Stimulated activated CD8-positive, alpha-beta memory T cell treated with anti-CD3 and anti-CD28 coated beads, Interleukin-4, amount 100 ng/mL, for 4 hours (primary cell): ENCODE measurements at places on chromosomes 16 and 17.

DNA sequence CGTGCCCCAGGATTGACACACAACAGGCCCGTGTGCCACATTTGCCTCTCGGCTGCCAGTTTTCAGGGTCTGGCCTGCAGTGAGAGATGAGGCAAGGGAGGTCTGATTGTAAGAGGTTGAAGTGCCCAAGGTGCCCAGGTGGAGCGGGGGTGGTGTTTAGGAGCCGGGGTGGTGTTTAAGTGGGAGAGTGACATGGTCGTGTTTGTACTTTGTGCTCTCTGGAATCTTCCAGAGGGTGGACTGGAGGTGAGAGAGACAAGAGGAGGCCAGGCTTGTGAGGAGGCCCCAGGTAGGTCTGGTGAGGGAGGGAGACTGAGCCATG, 10.5 kb downstream of the SLC5A10 start:
- no peak for DNase-seq

- no peak for DNase-seq
These were observed 2.4 kb upstream of the SDK2 start for GRCh38 chr17:73646409-73647300.

DNA sequence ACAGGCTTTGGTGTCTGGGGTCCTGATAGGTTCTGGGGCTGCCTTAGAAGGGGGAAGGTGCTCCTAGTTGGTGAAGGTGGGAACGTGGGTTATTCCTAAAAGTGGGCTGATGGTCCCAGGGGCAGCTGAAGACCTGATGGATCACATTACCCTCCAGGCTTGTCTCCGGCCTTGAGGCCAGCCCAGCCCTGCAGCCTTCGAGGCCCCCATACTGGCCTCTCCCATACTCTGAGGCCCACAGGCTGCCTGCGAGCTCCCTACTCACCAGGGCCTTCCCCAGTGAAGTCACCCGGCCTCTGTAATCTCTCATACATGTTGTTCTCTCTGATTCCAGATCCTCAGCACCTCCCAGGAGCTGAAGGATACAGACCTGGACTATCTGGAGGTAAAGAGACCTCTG, 2.7 kb downstream of the RNF112 start:
- DNase-seq: no peak

DNA sequence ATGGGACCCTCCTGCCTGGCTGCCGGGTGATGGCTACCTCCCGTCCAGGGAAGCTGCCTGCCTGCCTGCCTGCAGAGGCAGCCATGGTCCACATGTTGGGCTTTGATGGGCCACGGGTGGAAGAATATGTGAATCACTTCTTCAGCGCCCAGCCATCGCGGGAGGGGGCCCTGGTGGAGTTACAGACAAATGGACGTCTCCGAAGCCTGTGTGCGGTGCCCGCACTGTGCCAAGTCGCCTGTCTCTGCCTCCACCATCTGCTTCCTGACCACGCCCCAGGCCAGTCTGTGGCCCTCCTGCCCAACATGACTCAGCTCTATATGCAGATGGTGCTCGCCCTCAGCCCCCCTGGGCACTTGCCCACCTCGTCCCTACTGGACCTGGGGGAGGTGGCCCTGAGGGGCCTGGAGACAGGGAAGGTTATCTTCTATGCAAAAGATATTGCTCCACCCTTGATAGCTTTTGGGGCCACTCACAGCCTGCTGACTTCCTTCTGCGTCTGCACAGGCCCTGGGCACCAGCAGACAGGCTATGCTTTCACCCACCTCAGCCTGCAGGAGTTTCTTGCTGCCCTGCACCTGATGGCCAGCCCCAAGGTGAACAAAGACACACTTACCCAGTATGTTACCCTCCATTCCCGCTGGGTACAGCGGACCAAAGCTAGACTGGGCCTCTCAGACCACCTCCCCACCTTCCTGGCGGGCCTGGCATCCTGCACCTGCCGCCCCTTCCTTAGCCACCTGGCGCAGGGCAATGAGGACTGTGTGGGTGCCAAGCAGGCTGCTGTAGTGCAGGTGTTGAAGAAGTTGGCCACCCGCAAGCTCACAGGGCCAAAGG, 36.8 kb downstream of the NLRC5 start:
- no peak for DNase-seq

DNA sequence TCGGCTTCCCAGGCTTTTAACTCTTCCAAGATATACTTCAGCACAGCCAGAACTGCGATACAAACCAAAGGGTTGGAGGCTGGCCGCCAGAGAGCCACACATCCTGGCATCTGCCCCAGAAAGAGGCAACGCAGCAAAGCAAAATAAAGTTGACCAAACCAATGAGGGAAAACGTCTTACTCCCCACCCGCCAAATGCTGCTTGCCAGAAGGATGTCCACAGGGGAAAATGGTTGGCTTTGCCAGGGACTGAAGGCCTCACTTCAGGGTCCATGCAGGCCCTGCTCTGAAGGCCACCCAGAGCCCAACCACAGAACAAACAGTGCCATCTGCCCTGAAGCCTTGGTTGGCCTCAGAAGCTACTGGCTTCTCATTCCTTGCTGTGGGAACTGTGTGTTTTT, 15.0 kb downstream of the CACNG1 start:
- no peak for DNase-seq

GRCh38 chr16:59470556-59470955, 736.4 kb upstream of the GOT2 start:
- no peak for DNase-seq

DNA sequence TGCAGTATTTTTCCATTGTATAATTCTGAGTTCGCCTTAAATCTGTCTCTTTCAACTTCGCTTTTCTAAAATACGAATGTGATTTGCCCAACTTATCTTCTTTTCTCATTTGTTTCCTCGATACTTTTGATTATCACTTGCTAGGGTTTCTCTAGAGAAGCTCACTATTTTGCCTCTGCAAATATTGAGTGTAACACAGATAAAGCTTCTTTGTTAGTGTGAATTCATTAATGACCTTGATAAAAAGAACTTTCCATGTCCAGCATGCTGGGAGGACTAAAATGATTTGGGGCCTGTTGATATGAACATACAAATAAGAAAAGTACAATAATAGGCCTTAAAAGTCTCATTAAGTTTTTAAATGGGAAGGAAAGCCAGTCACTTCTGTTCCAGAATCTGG, 303.3 kb downstream of the MAP2K6 start:
- DNase-seq: no peak

GRCh38 chr16:11914210-11915113, 1.3 kb downstream of the GSPT1 start:
- DNase-seq: no peak

DNA sequence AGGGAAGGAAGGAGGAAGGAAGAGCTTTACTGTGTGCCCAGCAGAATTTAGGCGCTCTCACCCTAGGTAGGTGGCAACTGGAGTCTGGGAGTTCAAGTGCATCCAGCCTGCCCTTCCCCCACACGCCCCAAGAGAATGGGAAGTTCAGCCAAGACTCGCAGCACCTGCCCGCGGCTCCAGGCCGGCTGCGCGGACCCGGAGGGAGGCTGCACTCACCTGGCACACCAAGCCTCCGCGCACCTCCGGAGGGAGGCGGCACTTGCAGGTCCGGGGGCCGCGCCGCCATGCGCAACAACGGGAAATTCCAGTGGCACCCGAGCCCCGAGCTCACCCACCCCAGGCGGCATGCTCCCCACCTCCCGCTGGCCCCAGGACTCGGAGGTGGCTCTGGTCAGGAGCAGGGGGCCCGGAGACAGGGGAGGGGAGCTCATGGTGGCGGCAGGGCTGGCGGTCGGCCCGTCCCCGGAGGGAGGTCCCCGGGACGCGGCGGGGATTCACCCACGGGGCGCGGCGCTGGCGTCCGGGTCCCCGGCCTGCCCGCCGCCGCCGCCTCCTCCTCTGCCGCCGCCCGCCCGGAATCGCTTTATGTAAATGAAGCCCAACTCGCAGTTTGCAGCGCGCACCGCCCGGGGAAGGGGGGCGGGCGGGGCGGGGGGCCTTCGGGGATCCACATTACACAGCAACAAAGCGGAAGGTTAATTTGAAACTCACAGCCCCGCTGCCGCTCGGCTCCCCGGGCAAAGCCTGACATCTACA, at the start of gene ZFHX3:
Gene ZFHX3, minus strand, starts transcription at position 593 of the 756 bp plus-strand sequence. CDS start 87,983 bp downstream, outside the sequence.
- DNase-seq: no peak

DNA sequence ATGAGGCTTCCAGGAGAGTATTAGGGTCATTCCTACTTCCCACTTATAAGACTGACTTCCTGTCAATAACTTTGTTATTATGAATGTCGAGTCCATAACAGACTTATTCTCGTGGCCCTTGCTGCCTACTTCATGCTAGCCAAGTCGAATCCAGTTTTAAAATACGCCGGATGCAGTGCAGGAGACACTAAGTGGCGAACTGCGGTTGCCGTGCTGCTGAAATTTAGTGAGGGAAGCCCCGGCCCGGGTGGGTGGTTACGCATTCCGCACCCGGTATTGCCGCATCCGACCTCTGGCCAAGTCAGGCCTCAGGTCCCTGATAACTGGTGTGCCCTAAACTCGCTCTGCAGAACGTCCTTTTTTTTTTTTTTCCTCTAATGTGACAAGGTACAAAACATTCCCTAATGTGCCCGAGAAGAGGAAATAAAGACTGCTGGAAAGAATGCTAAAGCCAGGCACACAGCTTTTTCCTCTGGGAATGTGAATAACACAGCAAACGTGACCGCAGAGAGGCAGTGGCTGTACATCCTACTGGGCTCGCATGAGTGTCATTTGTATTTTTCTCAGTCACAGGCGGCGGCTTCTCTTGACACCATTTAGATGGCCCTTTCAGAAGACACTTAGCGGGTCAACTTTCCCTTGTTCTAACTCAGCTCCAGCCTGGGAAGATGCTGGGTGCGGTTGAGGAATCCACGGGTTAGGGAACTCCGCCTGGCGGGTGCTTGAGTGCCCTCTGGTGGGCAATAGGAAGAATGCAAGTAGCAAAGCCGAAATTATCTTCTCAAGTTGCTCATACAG, 7.1 kb upstream of the AKTIP start:
- no peak for DNase-seq

DNA sequence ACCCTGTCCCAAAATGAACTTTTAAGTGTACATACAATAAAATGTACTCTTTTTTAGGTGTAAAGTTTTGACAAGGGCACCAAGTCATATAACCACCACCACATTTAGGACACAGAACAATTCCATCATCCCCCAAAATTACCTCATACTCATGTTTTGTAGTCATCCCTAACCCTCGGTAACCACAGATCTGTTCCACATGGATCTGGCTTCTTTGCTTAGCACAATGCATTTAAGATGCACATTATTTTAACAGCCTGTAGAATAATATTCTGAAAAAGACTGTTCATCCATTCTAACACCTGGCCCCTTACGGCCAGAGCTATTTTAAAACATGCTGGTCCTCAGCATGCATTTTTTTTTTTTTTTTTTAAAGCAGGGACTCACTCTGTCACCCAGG, 25.2 kb upstream of the CFAP20 start:
- no peak for DNase-seq

DNA sequence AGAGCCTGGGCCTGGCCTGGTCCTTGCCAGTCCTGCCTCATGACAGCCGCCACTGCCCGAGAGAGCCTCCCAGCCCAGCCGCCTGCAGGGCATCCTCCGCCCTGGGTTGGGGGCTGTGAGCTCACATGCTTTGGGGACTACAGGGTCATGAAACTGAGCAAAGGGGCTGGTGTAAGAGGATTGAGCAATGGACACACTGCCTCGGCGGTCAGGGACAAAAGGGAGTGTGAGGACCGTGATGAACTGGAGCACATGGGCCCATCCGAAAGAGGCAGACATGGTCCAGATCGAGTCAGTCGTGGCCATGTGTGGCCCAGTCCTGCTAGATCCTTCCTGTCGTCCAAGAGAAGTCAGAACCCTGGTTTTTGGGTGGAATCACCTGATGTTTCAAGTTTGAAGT, 52.3 kb downstream of the GSG1L start:
- DNase-seq: no peak

- DNase-seq: no peak
These were observed 6.1 kb downstream of the TBX21 start for GRCh38 chr17:47739150-47739549.

DNA sequence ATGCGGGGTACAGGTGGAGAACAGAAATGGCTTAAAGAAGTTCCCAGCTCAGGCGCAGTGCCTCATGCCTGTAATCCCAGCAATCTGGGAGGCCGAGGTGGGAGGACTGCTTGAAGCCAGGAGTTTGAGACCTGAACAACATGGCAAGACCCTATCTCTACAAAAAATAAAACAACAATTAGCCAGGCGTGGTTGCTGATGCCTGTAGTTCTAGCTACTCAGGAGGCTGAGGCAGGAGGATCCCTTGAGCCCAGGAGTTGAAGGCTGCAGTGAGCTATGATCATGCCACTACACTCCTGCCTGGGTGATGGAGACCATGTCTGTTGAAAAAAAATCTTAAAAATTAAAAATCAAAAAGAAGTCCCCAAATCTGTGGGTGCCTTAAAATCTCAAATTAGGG, 228.3 kb upstream of the WSB1 start:
- no peak for DNase-seq

DNA sequence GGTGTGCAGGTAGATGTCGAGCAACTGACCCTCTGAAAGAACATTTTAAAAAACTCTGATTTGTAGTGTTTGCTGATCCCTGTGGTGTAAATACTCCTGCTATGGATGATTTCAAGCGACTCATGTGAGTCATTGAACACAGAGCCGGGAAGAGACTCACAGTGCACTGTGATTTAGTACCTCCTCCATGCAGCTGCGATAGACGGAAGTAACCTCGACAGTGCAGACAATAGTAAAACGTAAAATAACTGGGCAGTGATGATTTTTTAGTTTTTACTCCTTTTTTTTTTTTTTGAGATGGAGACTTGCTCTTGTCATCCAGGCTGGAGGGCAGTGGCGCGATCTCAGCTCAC, 8.7 kb downstream of the TBX21 start:
- DNase-seq: no peak

DNA sequence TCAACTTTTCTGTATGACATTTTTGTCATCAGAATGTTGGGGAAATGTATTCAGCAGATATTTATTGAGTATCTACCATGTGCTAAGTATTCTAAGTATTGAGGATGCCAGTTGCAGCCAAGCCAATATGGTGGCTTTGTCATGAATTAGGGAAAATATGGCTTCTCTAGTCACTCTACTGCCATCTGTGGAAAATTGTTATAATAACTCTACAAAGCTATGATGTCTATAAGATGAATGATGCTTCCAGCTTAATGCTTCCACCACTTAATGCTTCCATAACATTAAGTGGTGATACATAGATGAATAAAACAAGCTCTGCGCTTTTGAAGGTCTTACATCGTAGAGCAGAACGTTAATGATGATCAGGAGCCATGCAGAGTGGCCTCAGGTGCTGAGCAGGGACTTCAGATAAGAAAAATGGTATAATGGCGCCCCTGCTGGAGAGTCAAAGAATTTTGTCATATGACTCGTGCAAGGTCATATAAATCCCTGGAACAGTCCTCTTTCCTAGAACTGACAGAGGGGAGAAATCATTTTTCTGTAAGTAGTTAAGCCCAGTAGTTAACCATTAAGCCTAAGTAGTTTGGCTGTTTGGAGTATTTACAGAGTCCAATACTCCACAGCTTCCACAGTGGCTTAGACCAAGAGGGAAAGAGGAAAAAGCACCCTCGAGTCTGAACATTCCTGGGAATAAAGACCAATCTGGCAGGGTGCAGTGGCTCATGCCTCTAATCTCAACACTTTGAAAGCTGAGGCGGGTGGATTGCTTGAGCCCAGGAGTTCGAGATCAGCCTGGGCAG, 2.7 kb upstream of the TMIGD1 start:
- DNase-seq: no peak

DNA sequence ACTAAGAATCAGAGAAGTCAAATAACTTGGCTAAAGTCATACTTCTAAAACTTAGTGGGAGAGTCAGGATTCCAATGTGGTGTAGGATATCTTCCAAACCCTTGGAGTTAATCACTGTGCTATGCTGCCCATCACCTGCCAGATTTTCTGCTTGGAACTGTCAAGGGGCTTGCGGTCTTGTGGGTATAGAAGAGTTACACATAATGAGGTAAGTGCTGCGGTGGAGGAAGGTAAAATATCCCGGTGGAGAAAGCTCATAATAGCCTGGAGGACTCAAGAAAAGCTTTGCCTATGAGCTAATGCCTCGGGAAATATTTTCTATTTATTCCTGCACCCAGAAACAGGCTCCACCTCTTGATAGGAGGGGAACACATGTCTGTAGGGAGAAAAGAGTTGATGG, 195.6 kb downstream of the UTP18 start:
- no peak for DNase-seq
